Aorta (tissue), 5 donors: ENCODE measurements at places on chromosomes 13 and 19. TPM values are rescaled to one million over a fixed set of nuclear protein-coding genes. Genes with fewer than 3 reads are reported as not detected.

Gene KRTDAP
- not detected for total RNA-seq

Gene ZNF793
- 7.5 TPM for total RNA-seq

- no peak for DNase-seq
Measured at GRCh38 chr13:27266917-27267316, 3.7 kb upstream of the RASL11A start.

- no peak for DNase-seq
Measured at GRCh38 chr19:35034005-35034502, 3.8 kb downstream of the SCN1B start.

Gene DYRK1B
- 12.9 TPM for total RNA-seq

DNA sequence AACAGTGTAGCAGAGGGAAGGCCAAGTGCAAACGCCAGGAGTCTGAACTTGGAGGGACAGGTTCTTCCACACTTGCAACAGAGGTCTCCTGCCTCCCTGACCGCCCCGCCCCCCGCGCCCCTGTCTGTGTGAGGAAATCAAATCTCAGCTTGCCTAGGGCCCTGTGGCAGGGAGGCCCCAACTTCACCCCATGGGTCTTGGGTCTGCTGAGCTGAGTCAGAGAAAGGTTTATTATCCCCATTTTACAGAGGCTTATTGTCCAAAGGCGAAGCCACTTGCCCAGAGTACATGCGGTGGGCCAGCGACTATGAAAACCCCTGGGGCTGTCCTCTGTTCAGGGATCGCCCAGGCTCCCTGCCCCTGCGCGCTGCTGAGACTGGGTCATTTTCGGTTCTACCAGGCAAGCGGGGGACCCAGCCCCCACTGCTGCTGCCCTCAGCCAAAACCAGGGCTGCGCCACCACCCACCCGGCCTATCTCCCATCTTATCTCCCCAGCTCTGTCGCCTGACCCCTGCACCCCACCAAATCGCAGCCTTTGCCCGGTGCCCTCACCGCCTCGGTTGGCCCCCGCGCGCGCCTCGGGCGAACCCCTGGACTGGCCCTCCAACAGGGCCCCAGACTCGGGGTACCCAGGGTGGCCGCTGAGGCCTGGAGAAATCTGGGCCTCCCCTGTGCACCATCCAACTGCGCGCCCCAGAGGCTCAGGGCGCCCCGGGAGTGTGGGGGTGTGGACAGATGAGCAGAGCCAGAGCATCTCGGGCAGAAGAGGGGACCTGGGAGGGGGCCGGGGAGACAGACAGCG, 850 bp upstream of the CERS4 start:
- no peak for DNase-seq

Gene LAIR1
- 78.4 TPM for total RNA-seq

Gene KLK12
- not detected for total RNA-seq

DNA sequence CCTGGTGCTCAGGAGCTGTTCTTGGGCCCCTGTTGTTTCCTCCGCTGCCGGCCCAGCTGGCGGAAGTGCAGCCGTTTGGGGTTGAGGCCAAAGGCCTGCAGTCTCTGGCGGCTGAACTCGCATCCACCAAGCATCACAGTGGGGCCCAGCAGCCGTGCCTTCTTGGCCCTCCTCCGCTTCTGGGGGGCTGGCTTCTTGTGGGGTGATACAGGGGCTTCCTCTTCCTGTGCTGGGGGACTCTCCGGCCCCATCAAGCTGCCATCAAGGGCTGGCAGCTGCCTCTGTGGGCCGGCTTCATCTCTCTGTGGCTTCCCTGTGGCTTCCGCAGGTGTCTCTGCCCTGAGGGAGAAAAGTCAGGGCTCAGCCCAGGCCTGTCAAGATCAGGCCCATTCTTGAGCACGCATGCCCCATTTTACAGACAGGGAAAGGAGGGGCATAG, 10.3 kb downstream of the ATG4D start:
- no peak for DNase-seq
